ENCODE measurements at places on chromosomes 1 and 21. TPM values are rescaled to one million over a fixed set of nuclear protein-coding genes. Genes with fewer than 3 reads are reported as not detected.

Gene GBP7
- polyA plus RNA-seq: not detected

Gene MYBPHL
- not detected for polyA plus RNA-seq

Gene PRKAA2
- 0.70 TPM for polyA plus RNA-seq

Gene S100A7A
- polyA plus RNA-seq: not detected

Gene SSR2
- 891 TPM for polyA plus RNA-seq

Gene USP16
- polyA plus RNA-seq: 21.6 TPM

Gene FAM131C
- 0.47 TPM for polyA plus RNA-seq

Gene OPN3
- 14.1 TPM for polyA plus RNA-seq

Gene CASQ1
- polyA plus RNA-seq: 1.4 TPM

Gene SASS6
- 1.6 TPM for polyA plus RNA-seq

Gene ZFP69
- polyA plus RNA-seq: 1.4 TPM

Gene MR1
- polyA plus RNA-seq: 25.0 TPM

Gene TMEM125
- 0.17 TPM for polyA plus RNA-seq

Gene DNMT3L
- polyA plus RNA-seq: not detected

Gene KRTAP13-2
- not detected for polyA plus RNA-seq

Gene OR10J1
- not detected for polyA plus RNA-seq

GRCh38 chr1:235006816-235007215, 121.8 kb downstream of the TOMM20 start:
- no peak for DNase-seq

DNA sequence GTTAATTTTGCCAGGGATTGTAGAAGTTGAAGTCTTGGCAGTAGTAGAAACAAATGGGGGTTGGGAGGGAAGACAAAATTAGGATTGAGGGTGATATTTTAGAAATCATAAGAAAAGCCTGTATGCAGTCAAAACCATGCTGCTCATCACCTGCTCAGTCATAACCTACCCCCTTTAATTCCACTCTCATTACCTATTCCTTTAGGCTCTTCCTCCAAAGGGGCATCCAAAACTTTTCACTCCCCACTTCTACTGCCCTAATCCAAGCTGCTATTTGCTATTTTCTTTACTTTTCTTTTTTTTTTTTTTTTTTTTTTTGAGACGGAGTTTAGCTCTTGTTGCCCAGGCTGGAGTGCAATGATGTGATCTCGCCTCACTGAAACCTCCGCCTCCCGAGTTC, 11.5 kb downstream of the H3-3A start:
- no peak for DNase-seq

DNA sequence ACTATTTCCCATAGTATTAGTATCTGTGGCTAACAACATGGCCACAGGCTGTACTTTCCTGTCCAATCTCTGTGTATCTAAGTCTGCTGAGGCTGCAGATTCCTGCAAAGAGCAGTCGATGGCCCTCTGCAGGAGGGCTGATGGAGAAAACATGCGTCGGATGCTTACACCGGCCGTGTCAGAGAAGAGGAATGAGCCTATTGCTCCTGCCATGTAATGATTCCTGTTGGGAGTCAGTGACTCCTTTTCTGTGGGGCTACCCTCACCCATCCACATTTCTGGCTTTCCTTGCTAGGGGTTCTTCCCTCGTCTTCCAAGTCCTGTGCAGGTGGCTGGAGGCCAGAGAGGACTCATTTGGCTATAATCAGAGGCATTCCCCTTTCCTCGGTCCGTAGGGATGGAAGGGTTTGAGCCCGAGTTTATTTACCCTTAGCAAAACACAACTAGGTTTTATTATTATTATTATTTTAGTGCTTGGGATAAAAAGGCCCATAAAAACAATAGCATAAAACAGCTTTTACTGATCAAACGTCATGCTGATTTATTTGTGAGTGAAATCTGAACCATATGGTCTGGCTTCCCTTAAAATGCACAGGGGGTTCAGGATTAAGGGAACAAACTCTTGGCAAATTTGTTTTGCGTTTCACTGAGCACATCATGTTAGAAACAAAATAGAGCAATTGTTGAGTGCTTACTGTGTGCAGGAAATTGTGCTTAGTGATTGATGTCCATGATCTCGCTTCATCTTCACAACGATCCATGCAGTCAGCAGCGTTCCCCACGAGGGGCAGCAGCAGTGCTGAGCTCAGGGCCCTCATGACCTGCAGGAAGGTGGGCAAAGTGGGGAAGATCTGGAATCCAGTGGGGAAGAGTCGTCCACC, 70.8 kb downstream of the KIF26B start:
- DNase-seq: no peak

- DNase-seq: no peak
Observed at GRCh38 chr1:208709981-208710380, 465.8 kb upstream of the PLXNA2 start.

DNA sequence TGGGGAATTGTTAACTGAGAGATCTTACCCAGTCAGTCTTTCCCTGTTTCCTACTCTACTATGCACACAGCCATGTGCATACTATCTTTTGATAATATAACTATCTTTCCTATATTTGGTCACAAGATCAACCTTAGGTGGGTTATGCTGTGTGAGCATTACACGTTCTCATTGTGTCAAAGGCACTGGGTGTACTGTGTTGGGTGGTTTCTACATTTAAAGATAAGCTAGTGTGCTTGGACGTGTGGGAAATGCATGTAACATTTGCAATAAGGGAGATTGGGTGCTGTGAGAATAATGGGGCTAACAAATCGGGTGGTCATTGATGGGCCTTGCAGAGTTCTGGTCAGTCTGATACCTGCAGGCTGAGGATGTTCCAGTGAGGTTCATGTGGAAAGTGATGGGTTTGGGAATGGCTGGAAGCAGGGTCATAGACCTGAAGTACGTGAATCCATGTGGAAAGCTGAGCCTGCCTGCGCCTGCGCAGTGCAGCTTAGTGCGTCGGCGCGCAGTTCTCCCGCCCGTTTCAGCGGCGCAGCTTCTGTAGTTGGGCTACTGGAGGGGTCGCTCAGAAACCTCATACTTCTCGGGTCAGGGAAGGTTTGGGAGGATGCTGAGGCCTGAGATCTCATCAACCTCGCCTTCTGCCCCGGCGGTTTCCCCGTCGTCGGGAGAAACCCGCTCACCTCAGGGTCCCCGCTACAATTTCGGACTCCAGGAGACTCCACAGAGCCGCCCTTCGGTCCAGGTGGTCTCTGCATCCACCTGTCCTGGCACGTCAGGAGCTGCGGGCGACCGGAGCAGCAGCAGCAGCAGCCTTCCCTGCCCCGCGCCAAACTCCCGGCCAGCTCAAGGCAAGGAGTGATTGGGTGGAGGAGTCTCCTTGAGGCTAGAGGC, at the start of gene MSH4:
MSH4 (plus strand) TSS at position 507 of the 897 bp plus-strand sequence; CDS start at position 611, 104 bp downstream.
- DNase-seq: no peak

DNA sequence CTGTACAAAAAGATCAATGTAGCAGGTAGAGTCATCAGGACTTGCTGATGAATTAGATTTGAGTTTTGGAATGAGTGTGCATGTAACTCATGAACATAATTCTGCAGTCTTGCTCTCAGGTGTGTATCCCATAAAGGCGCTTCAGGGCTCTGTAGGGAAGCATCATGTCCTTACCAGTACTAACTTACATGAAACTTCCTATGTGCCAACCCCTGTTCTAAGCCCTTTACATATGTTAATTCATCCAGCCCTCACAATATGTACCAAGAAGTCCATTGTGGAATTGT, 2.1 kb upstream of the FCRLB start:
- no peak for DNase-seq

DNA sequence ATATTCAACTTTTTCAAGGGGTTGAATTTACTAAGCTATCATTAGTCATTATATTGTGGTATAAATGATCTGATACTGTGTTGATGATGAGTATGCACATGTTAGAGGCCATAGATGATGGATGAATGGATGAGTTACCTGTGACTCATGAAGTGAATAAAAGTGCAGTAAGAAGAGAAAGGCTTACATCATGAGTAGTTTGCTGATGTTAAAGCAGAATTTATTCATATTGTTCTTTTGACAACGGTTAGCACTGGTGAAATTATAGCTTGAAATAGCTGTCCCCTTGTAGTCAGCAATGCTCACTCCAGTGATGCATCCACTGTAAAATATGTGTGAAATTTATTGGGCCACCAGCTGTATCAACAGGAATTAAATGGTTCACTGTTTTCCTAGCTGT, 541.0 kb upstream of the ZRANB2 start:
- peak; percentile 23 for DNase-seq

GRCh38 chr1:27090911-27091310, 64.0 kb downstream of the SLC9A1 start:
- no peak for DNase-seq

- DNase-seq: no peak
Observed at GRCh38 chr1:152367436-152367835, 7.6 kb upstream of the FLG2 start.

- no peak for DNase-seq
Observed at GRCh38 chr21:20996421-20997310, 1.5 kb upstream of the NCAM2 start.

GRCh38 chr1:184157394-184157742, 105.8 kb downstream of the TSEN15 start:
- DNase-seq: no peak

GRCh38 chr1:20078171-20078651, 8.2 kb downstream of the PLA2G5 start:
- no peak for DNase-seq

DNA sequence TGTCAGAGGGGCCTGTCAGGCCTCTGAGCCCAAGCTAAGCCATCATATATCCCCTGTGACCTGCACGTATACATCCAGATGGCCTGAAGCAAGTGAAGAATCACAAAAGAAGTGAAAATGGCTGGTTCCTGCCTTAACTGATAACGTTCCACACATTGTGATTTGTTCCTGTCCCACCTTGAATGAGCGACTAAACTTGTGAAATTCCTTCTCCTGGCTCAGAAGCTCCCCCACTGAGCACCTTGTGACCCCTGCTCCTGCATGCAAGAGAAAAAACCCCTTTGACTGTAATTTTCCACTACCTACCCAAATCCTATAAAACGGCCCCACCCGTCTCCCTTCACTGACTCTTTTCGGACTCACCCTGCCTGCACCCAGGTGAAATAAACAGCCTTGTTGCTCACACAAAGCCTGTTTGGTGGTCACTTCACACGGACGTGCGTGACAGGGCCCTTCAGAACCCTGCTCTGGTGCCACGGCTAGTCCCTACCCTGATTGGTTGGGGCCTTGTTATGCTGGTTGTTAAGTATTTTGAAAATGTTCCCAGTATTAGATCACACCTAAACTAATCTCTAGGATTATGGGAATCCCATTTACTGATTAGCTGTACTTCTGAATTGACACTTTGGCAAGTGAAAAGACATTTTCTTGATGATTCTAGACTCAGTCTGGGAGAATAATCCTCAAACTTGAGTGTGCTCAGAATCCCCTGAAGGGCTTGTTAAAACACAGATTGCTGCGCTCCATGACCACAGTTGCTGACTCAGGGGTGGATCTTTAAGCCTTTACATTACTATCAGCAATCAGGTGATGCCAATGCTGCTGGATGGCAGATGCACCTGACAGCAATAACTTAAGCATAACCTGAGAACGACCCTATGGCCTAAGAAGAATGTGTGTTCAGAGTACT, 28.8 kb upstream of the SPATA6 start:
- no peak for DNase-seq

DNA sequence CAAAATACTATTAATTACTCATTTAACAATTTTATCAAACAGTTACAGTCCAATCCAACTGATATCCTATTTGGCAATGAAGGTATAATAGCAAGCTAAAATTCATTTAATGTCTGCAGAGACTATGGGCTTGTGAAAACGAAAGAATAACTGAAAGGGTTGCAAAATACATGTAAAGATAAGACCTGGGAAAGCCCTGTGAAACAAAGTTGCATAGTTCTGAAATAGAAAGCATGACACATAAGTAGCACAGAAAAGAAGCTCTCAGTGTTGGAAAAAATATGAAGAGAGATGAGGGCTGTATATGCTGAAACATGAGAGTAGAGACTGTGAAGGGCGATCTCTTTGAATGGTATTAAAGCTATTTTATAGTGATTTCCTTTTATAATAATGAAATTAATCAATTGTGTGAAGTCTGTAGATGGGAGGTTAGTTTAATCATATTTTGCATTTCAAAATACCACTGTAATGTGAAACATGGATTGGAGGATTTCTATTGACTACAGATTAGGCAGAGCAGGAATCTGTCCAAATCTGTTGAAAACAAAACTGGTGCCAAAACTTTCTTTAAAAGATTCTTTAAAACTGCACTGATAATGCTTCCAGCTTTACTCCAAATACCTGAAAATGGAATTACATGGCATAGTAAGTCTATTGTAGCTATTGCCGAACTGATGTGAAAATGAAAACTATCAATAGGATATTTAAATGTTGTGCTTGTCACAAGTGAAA, 1518.9 kb upstream of the B3GALT2 start:
- DNase-seq: no peak

DNA sequence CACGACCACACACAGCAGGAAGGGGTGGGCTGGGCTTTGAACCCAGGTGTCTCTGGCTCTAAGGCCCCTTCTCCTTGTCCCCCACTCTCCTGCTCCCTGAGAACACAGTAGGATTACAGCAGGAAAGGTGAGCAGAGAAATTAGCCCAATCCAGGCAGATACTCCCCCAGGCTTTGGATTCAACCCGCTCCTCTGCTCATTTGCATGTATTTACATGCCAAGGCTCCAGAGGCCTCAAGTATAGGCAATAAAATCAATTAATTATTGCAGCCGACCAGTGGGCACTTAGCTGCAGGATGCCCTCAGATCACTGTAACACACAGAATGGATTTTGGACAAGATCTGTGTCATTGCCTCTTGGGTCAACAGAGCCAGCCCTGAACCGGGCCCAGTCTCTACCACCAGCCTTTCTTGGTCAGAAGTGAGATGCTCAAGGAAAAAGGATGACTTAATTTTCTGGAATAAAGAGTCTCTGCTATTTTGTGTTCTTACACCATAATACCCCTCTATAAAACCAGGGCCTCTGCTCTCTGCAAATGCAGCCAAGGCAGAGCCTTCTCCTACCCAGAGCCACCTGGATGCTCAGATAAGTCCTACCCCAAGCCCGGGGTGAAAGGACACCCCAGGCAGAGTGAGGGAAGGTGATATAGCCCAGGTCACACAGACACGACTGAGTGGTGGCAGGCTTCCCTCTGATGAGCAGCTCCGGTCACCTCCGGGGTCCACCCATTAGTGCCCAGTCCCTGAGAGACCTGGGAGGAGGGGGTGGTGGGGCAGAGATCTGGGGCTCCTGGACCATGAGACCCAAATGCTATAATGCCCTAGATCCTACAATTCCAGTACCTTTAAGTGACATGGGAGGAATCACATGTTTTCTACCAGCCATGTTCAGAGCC, 28.9 kb downstream of the MATN1 start:
- DNase-seq: no peak

- DNase-seq: peak; percentile 71
Observed at GRCh38 chr21:29258626-29259338, 39.9 kb upstream of the BACH1 start.

GRCh38 chr1:200998323-200998722, 25.2 kb downstream of the KIF21B start:
- DNase-seq: no peak

DNA sequence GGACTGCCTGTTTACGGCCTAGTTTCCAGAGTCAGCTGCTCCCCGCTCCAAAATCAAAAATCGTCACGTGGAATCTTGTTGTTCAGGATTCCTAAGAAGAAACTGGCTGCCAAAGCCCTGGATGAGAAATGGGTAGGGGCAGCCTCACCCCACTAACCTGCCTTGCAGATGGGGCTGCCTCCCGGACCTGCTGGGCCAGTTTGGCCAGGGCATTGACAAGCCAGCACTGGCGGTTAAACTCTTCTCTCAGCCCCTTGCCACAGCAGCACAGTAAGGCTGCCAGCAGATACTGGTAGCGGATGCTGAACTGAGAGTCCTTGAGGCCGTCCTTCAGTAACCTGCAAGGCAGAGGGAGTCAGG, 31.6 kb upstream of the PPP1R15B start:
- no peak for DNase-seq

All from BJ (cell line).